ENCODE measurements at places on chromosomes 2 and 18.

DNA sequence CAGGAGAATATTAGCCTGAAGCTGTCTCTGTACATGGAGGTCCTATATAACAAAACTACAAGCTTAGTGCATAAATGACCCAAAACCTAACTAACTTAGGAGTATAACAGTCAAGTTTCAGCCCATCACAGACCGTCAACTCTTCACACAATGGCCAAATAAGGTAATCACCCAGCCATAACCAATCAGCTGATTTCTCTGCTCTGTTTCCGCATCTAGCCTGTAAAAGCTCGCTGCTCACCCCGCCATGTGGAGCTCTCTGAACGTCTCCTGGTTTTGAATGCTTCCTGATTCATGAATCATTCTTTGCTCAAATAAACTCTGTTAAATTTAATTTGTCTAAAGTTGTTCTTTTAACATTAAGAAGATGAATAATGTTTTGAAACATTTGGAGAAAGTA lies 593.6 kb downstream of the TMX3 start:
- DNase-seq, result peak; percentile 7

- no peak for DNase-seq
Measured at GRCh38 chr18:8871489-8871888, 166.1 kb downstream of the MTCL1 start.

DNA sequence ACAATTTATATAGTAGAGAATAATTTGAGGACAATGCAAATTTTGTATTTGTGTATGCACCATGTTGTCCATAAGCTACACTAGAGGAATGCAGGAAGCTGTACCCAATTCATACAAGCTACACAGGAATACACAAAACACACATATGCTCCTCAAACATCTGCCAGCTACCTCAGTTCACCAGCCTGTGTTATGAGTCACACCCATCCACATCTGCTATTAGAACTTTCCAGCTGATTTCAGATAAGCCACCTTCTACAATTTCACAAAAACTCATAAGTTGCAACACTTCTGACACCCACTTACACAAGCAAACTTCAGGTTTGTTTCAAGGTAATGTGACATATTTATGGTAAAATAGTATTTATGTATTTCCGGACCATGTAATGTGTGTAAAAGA lies 438.9 kb downstream of the SATB2 start:
- DNase-seq, result no peak

DNA sequence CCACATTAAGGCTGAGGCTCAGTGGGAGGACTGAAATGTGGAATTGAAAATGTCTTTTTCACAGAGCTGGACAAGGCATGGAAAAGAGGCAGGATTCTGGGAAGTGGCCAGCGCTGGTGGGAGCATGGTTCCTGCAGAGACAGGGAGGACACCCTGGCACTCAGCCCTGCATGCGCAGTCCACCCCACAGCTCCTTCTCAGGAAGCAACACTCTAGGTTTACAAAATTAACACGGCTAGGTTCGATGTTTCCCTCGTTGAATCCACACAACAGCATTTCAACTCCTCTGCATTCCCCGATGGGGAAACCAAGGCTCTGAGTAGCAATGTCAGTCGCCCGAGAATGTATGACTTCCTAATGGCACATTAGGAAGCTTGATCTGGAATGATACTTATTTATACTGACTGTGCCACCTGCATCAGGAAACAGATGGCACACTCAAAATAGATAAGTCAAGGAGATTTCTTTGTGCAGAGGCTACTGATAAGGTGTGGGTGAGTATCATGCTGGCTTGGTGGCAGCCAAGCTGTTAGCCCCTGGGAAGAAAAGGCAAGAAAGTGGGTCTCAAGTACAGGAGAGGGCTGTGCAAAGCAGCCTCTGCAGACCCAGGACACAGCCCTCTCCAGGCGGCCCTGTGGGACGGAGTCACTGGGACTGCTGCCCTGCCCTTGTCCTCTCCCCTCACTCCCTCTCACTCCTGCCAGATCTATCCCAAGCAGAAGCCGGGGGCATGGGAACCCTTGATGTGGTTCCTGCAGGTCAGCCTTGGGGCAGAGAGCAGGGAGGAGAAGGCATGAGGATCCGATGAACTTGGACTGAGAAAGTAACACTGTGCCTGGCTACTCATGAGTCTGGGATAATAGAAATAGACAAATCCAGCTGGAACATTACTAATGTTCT lies 158.4 kb upstream of the FHL2 start:
- peak; percentile 12 for DNase-seq

DNA sequence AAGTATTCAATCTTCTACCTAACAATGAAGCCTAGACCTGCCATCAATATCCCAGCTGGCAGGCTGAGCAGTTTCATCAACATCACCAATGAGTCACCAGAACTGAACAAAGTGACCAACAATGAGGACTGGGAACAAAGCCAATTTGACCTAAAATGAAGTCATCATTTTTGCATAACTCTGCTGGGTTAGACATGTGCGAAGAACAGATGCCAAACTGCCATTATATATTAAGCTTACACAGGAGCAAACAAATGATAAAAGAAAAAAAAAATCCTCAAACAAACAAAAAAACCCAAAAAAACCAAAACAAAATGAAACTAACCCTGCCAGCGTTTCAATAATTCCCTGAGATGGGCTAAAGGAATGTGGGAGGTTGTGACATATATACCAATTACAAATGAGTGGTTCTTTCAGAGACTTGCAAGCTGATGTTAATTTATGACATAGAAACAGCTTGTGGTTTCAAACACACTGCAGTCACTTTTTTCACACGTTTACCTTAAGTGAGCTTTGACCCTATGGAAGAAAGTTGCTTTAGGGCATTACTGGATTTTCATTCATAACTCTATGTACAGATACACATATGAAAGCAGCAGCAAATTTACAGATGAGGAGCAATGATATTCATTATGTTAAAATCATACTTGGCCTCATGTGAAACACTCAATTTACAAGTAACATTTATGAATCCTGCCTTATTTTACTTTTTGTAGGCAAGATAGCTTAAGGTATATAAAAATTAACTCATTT lies 56.9 kb upstream of the CCDC141 start:
- DNase-seq, result peak; percentile 91

- DNase-seq, result no peak
Measured at GRCh38 chr2:47720036-47720435, 62.9 kb upstream of the MSH6 start.

GRCh38 chr2:28623582-28624405 lies 127.8 kb upstream of the PPP1CB start:
- no peak for DNase-seq
